ENCODE measurements at places on chromosomes 5 and 9. TPM values are rescaled to one million over a fixed set of nuclear protein-coding genes. Genes with fewer than 3 reads are reported as not detected.
A peak's percentile ranks its signal among the peaks of the same experiment; 100 is the strongest.

The TTC23L gene
- 0.15 TPM for polyA plus RNA-seq

DNA sequence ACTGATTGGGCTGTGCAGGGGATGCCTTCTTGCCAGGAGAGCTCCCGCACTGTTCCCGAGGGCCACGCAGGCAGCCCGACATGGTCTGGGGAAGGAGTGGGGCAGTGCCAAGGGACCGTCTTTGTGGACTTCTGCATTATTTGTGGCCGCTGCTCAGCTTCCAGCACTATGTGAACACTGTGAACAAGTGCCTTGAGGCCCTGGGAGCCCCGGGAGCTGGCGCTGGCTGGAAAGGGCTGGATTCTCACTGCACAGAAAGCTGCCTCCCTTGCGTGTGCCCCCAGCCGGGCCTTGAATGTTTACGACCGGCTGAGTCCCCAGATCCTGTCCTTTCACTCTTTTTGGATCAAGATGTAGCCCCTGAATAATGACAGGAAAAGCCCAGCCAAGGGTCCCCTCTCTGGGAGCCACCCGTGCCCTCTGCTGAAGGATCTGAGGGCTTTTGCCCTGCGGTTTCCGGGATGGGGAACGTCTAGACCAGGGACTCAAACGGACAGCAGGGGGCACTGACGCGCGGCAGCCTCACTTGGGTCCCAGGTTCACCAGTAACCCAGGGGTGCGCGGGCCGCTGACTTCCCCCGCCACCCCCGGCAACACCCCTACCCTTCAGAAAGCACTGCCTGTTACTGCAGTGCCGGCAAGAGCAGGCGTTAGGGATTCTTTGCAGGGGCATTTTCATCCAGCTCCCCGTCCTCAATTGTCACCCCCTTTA is 98.9 kb upstream of the FCN2 start:
- no peak for DNase-seq

- DNase-seq: peak; percentile 54
Observed at GRCh38 chr5:148963664-148964063, 99.2 kb downstream of the SH3TC2 start.

The GRAMD2B gene
- polyA plus RNA-seq: 10.6 TPM

DNA sequence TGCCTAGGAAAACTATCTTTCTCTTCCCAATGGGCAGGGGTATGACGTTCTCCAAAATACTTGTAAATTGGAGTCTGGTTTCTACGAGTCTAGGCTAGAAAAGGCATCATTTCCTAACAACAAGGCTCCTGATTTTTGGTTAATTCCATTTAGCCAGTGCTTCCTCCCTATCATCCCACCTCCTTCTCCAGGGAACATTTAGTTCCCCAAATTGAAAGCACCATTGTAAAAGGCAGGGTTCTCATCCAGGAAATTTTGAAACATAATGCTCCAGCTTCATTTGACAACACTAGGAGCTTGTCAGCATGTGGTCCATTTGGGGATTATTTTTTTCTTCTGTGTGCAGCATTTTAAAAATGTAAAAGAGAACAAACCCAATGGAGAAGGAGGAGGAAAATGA is 256.5 kb upstream of the GRIA1 start:
- no peak for DNase-seq

The ZNF474 gene
- 4.7 TPM for polyA plus RNA-seq

DNA sequence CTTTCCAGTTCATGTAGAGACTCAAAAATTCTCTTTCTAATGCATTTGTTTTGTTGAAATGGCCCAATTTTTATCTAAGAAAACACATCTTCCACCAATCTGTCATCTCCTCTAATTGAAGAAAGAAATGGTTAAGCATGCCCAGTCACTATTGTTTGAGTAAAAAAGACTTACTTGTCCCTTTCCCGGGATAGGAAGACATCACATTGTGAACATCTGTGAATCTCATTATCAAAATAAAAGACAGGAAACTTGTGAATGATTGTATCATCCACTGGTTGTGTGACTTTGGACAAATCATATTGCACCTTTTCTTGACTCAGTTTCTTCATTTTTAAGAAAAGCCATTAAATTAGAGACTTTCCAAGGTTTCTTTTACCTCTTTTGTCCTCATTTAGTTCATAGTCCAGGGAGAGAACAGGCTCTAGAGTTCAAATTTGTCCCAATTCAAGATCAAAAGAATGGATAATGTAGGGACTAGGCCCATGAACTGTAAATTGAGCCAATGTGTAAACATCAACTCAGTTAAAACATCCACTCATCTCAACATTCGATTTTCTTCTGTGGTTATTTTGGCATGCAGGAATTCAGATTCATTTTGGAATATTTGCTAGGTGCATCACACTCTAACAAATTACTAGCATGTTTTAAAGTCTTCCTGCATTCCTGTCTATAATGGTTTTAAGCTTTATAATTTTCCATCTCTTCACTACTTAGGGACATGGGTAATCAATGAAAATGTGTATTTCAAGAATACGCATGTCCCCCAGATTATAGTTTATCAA is 838.0 kb upstream of the WWC1 start:
- no peak for DNase-seq

The IRX1 gene
- polyA plus RNA-seq: 0.31 TPM

The CDC14B gene
- polyA plus RNA-seq: 16.0 TPM

The LCN15 gene
- 0.16 TPM for polyA plus RNA-seq

The TEX48 gene
- not detected for polyA plus RNA-seq

The FAM200C gene
- polyA plus RNA-seq: 9.0 TPM

DNA sequence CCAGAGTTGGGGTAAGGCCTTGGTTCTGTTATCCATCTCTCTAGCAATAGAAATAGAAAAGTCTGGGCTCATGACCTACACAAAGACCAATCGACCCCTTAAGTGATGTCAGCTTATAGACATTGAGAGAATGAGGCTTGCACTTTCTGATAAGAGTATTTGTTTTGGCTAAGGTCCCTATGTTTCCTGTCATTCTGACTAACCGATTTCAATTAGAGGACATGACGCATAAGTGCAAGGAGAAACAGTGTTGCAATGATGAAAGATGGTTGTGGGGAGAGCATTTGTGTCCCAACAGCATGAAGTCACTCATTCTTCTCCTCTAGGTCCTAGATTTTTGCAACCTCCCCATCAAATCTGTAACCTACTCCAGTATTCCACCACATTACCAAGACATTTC is 255.1 kb downstream of the MAT2B start:
- DNase-seq: no peak

GRCh38 chr5:149227168-149227826 is 44.4 kb upstream of the AFAP1L1 start:
- DNase-seq: no peak

The KCNIP1 gene
- 3.2 TPM for polyA plus RNA-seq

The FOXD4L5 gene
- polyA plus RNA-seq: 1.3 TPM

GRCh38 chr9:88852794-88853193 is 138.5 kb upstream of the S1PR3 start:
- DNase-seq: peak; percentile 84

GRCh38 chr5:149014571-149015031 is 48.3 kb downstream of the SH3TC2 start:
- peak; percentile 33 for DNase-seq

DNA sequence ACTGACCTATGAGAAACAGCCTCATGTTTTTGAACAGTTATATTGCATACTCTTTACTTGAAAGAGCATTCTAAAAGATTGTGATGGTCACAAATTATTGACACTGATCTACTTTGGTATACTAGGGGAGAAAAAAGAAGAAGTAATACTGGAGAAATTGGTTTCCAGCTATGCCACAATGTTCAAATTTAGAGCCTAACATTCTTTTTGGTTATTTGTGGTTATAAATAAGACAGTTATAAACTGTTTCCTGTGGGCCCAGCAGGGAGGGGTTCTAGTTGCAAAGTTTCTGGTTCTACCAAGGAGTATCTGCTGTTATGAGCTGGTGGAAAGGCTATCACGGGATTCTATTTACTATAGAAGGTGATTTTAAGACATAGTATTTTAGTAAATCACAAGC is 4.8 kb downstream of the CWC27 start:
- DNase-seq: no peak

GRCh38 chr5:145991044-145991575 is 54.7 kb downstream of the SH3RF2 start:
- no peak for DNase-seq

DNA sequence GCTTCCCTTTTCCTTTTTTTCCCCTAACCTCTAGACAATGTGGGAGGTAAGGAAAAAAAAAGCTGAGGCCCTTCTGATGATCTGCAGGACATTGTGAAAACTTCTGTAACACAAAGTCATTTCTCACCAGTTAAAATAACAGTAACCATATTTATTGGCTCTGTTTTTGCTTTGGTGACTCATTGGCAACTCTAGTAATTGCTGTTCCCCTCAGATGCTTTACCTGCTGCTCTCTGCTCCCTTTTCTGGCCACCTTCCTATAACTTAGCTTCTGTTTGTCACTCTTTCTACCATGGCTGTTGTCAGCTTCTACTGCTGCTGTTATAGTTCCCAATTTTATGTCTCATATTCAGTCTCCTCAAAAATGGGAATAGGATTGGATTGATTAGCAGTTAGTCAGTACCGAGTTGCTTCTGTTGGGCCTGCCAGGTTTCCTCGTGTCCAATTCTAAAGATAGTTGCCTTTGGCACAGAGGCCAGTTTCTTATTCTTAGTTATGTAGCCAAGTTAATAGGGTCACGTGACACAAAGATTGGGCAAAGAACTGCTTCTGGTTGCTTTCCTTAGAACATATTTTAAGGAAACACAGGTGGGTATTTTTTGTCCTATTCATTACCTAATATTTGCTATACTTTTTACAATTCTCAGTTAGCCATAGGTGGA is 16.8 kb downstream of the SCAMP1 start:
- DNase-seq: peak; percentile 35

GRCh38 chr9:89428901-89429890 is 68.7 kb downstream of the SEMA4D start:
- no peak for DNase-seq

DNA sequence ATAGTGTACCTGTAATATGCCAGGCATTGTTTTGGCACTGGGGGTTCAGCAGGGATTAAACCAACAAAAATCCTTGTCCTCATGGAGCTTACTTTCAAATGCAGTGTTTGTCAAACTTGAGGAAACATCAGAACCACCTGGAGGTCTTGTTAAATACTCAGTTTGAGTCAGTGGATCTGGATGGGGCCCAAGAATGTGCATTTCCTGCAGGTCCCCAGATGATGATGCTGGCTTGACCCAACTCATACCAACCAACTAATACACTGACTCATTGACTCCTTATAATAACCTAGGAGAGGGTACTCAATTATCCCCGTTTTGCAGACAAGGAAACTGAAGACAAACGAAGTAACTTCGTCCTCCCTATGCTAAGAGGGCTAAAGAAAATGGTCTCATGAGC is 11.3 kb downstream of the WWC1 start:
- DNase-seq: no peak

The GLT6D1 gene
- polyA plus RNA-seq: not detected

DNA sequence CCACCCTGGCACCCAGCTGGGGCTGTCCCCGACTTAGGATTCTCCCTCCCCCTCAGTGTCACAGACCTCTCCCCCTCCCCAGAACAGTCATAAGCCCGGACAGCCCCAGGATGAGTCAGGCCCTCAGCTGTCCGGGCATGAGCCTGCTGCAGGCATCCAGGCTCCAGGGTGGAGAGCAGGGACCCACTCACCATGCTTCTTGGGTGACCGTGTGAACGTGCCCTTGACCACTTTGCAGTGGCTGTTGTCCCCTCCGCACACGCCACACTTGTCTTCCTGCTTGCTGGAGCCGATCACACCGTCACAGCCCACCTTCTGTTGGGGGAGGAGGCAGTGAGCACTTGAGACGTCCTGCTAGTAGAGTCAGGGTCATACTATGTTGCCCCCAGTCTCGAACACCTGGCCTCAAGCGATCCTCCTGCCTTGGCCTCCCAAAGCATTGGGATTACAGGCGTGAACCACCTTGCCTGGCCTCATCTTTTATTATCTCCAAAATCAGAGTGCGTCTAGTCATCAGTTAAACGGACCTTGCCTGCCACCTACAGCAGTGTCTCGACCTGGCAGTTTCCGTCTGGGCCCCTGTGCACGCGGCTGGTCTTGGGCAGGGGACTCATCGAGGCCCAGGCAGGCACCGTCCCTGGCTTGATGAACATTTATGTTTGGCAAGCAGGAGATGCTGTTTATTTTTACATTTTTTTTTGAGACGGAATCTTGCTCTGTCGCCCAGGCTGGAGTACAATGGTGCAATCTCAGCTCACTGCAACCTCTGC is 72.6 kb downstream of the ZNF354C start:
- no peak for DNase-seq

- peak; percentile 36 for DNase-seq
Observed at GRCh38 chr9:90546200-90546599, 96.4 kb downstream of the DIRAS2 start.

- peak; percentile 50 for DNase-seq
Observed at GRCh38 chr5:170312666-170313065, 15.1 kb upstream of the LCP2 start.

DNA sequence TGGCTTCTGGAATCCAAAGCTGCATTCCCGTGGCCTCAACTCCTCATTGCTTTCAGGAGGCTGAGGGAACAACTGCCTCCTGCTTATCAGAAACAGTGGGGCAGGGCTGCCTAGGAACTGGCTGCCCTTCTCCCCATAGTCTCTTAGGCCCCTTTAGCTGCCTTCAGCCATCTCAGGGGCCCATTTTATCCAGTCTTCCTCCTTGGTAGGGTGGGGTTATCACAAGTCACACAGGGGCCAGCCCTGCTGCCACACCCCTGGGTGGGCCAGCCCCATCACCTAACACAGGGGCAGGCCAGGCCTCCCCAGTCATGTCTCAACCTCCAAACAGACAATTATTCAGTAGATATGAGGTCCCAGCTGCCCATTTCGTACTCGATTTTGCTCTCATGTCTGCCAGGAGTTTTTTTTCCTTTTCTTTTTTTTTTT is 3.9 kb downstream of the ALAD start:
- no peak for DNase-seq

GRCh38 chr5:126976520-126977172 is 53.7 kb downstream of the MARCHF3 start:
- DNase-seq: no peak

DNA sequence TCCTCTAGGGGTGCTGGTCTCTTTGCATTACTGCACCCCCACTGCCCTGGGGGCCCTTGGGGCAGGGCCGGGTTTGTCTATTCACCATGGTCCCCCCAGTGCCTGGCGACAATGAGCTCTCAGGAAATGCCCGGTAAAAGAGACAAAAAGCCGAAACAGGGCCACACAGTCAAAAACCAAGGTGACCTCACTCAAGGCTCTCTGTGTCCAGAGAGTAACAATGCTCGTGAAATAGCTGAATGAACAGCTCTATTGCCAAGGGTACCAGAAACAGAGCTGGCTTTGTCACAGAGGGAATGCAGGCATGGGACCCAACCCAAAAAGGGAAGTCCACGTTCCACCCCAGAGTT is 16.0 kb downstream of the SH3PXD2B start:
- DNase-seq: no peak

- no peak for DNase-seq
Observed at GRCh38 chr5:62791059-62791458, 212.4 kb downstream of the LRRC70 start.
